ENCODE measurements at places on chromosomes 7 and 10.

GRCh38 chr10:93752761-93753160 is 5.0 kb upstream of the LGI1 start:
- DNase-seq = peak; percentile 81

GRCh38 chr10:103923502-103923901 is 5.5 kb upstream of the STN1 start:
- no peak for DNase-seq

DNA sequence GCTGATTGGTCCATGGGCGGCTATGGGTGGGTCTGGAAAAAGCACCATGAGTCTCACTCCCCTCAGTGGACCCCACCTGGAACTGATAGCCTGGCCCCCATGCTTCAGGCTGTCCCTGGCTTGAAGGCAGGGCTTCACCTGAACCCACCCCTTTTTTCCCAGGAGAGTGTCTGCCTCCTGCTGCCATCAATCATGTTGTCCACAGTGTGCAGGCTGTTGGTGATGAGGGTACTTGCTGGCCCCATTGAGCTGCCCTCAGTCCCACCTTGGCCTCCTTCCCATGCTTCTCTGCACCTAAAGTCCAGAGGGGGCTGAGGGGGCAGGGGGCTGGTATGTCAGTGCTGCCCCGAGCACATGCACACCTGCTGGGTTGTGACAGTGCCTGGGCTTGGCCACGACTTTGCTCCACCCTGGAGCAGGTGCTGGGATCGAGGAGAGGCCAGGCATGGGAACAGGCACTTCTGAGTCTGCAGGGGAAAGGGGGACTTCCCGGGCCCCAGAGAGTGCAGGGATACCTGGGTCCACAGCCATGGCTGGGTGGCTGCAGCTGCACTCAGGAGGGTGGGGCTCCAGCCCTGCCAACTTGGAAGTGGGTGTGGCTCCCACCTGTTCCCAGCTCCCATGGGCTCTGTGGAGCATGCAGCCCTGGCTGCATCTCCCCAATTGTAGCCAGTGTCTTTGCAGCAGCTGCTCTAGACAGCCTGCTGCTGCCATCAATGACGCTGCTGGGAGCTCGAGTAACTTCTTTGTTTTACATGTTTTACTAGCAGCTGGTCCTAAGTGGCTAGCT is 56.9 kb downstream of the ADK start:
- no peak for DNase-seq

DNA sequence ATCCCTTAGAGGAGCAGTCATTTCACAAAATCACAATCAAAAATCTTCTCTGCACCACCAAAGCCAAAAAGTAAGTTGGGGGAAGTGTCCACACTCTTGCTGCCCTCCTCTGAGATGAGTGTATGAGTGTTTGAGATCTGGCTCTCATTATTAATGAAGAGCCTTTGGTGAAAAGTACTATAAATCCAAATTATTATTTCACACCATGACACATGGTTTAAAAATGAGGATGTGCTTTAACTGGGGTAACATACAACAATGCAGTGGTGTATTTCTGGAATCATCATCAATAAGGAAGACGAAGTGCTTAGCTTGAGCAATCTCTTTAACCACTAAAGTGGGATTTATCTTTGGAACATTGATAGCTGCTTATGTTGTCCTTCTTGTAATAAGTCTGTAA is 114.2 kb upstream of the ADAM12 start:
- DNase-seq = no peak

GRCh38 chr7:3234051-3234450 is 67.0 kb upstream of the SDK1 start:
- no peak for DNase-seq

DNA sequence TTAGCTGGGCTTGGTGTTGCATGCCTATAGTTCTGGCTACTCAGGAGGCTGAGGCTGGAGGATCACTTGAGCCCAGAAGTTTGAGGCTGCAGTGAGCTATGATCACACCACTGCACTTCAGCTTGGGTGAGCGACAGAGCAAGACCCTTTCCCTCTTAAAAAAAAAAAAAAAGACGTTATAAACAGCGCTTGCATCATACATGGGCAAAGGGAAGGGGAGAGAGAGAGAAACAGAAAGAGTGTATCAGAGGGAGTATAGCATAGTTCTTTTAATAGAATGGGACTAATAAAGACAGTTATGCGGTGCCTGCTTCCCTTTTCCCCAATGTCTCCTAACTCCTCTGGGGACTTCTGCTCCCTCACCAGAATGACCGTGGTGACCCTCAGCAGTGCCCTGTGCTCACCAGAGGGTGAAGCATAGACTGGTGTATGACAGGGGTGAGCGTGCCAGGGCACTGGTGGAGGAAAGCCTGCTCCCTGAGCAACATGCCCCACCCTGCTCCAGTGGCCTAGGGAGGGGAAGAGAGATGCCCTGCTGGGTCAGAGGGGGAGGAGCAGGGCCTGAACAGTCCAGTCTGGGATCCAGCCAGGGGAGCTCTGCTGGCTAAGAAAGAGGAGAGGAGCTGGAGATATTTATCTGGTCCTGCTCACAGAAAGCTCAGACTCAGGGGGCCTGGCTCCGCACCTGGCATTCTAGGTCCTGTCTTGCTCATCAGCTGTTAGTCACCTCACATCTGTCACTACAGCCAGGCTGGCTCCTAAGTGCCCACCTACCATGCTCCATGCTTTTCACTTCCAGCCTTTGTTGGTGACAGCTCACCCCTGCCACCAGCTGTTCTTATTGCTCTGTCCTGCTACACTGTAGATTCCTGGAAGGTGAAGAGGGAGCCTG is 2.2 kb downstream of the PDZD7 start:
- no peak for DNase-seq

- peak; percentile 45 for DNase-seq
Measured at GRCh38 chr10:32151871-32152270, 95.6 kb upstream of the KIF5B start.
